Cortex of kidney (tissue), 1 donor: ENCODE measurements at places on chromosomes 2 and 18.

DNA sequence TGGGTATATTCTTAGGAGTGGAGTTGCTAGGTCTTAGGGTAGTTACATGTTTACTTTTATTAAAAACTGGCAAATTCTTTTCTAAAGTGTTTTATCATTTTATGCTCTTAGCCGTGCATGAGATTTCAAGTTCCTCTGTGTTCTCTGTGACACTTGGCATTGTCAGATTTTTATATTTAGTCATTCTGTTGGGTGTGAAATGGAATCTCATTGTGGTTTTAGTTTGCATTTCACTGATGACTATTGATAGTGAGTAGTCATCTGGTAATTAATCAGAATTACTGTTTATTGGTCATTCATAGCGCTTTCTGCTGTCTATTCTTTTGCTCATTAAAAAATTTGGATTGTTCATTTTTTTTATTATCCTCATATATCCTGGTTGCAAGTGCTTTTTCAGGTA is 34.1 kb downstream of the RAB3GAP1 start:
- DNase-seq = no peak

DNA sequence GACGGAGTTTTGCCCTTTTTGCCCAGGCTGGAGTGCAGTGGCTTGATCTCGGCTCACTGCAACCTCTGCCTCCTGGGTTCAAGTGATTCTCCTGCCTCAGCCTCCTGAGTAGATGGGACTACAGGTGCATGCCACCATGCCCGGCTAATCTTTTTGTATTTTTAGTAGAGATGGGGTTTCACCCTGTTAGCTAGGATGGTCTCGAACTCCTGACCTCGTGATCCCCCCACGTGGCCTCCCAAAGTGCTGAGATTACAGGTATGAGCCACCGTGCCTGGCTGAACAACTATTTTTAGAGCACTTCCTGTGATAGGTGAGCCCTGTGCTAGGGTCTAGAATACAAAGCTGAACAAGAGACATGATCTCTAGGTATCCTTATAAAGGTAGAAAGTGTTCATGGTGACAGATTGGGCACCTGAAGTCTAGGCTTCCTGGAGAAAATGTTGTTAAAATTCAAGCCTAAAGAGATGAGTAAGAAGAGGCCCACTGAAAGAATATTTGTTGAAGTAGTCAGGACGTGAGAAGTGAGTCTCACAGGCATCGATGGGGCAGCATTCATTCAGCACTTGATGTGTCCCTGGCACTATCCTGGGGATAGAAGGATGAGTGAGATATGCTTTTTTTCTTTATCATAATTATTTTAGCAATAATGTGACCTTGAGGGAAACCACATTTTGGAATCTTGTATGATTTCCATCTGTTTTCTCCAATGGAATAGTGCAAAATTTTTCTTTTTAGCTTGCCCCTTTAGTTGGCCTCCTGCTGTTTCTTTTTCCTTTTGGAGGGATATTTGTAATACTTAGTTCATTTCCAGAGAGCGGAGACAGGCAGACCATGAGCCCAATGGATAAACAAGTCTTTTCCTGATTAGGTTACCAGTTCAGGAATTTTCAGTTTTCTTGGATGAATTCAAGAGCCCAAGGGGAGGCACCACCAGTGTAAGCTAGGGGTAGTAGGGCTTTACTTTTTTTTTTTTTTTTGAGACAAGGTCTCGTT is 5.1 kb downstream of the ZNF236 start:
- DNase-seq = no peak

DNA sequence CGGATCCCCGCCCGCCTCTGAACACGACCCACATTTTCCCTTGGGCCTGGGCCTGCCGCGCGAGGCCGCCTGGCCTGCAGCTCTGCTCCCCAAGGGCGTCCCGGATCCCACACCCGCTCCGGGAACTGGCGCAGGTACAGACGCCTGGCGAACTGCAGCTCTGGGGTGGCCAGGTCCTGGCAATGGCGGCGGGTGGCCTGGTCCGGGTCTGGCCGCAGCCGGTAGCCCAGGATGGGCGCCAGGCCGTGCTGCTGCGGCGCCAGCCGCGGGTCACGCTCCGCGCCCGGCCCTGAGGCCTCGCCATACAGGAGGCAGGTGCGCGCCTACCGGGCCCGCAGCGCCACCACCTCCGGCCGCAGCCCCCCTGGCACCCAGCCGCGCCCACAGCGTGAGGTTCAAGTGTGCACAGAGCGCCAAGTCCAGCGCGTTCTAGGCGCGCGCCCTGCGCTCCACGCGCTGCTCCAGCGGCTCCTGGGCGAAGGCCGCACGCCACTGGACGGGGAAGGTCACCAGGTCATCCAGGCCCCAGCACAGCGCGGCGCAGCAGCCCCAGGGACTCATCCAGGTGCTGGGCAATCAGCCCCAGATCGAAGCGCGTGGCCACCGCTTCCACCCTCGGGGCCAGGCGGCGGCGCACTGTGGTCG is 9.5 kb downstream of the AQP12A start:
- no peak for DNase-seq

DNA sequence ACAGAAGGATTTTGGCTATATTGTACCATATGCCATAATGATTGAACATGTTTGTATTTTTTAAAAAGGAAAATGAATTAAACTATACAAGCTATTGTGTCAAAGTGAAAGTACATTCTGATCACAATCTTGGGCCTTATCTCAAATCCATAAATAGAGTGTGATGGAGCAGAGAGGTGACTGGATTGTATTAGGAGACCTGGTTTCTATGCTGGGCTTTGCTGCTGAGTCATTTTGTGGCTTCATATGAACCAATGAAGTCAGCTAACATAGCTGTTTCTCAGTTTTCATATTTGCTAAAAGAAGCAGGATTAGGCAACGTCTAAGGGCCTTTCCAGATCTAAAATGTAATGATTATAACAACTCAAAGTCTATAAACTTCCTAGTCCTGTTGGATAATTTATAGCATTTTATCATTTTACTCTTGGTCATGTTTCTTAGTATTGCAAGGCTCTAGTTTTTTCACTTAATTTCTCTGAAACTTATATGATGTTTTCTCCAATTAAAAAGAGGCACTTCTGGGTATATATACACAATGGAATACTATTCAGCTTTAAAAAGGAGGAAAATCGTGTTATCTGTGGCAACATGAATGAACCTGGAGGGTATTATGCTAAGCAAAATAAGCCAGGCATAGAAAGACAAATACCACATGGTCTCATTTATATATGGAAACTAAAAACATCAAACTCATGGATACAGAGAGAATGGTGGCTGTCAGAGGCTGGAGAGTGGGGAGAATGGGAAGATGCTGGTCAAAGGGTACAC is 112.3 kb downstream of the MEP1B start:
- no peak for DNase-seq

DNA sequence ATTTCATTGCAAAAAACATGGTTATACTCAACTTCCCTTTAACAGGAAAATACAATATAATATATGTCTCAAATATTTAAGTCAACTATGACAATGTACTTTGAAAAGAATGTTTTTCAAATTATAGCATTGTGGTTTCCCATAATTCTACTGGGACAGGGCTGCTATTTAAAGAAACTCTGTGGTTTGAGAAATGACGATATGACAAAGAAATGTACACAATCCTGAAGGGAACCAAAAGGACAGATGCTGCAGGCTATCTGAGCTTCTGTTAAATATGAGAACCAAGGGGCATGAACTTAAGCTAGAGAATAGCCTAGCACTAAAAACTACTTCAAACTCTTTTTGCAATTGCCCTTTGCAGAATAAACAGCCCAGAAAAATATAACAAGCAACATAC is 415.9 kb downstream of the GRB14 start:
- no peak for DNase-seq
